ENCODE measurements at places on chromosomes 6 and 20. TPM values are rescaled to one million over a fixed set of nuclear protein-coding genes. Genes with fewer than 3 reads are reported as not detected.

The HEY2 gene
- 0.03 TPM for total RNA-seq

The KIF13A gene
- total RNA-seq = 17.5 TPM

The SIRPD gene
- total RNA-seq = not detected

The BPIFB4 gene
- total RNA-seq = not detected

The TGM2 gene
- 524 TPM for total RNA-seq

The OPN5 gene
- total RNA-seq = not detected

The NRN1 gene
- total RNA-seq = 0.74 TPM

The LIN28B gene
- 1.3 TPM for total RNA-seq

The HLA-DQA1 gene
- not detected for total RNA-seq

The CDH26 gene
- total RNA-seq = 0.05 TPM

All from A549 treated with AZD2906 at 1 μM for 4 hours (cell line).